ENCODE measurements at places on chromosomes 13 and 19.

DNA sequence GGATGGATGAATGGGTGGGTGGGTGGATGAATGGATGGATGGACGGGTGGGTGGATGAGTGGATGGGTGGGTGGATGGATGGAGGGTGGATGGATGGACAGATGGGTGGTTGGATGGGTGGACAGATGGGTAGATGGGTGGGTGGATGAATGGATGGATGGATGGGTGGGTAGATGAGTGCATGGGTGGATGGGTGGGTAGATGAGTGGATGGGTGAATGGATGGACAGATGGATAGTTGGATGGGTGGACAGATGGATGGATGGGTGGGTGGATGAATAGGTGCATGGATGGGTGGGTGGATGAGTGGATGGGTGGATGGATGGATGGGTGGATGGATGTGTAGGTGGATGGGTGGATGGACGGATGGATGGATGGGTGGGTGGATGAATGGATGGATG, 17.8 kb downstream of the SHC2 start:
- no peak for DNase-seq

GRCh38 chr13:94607056-94607455, 5.4 kb downstream of the GPR180 start:
- no peak for DNase-seq

- DNase-seq, result no peak
These were observed 108.0 kb downstream of the URI1 start for GRCh38 chr19:30049846-30050667.

- DNase-seq, result no peak
These were observed 3.0 kb downstream of the DHX34 start for GRCh38 chr19:47352095-47352494.

DNA sequence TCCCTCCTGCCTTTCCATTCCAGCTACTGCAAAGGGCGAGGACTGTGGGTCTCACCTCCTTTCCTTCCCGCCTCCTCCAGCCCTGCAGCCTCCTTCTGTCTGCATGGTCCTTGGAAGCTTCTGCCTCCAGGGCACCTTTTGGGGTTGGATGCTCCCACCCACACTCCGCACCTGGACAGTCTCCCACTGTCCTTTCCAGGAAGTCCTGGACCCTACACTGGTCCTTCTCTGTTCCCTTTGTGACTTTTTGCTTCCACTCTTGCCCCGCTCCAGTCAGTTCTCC, 130.8 kb downstream of the USP12 start:
- DNase-seq, result no peak

- no peak for DNase-seq
These were observed 80.9 kb downstream of the FLT1 start for GRCh38 chr13:28413999-28414398.

DNA sequence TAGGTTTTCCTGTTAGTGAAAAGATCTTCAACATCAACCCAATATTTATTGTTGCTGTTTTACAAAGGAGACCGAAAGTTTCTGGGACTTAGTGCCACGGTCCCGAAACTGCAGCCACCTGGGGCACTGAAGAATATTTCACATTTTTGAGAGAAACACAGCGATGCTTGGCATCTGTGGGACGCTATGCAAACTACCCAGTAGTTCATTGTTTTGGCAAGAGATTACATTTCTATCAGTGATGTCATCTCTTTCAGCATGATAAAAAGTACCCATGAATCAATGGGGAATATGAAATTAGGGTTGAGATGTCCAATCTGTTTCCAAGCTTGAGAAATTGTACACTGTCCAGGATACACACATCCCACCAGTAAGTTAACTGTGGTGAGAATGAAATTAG, 43.9 kb downstream of the TGDS start:
- DNase-seq, result no peak

DNA sequence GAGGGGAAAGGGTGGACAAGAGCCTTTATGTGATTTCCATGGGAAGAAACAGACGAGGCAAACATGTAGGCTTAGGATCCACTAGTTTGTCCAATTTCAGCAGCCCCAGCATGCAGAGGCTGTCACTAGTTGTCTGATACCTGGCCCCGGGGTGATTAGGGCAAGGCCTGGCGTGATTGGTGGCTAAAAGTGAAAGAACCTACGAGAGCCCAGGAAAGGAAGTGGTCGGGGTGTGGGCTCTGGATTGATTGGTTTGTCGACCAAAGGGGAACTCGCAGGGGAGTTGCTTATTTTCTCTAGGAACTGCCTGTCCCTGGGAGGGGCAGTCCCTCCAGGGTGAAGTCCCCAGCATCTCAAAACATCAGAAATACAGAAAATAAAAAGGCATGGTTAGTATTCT, 64.2 kb upstream of the UQCRFS1 start:
- peak; percentile 29 for DNase-seq

GRCh38 chr19:58203814-58204475, 21.1 kb downstream of the ZNF274 start:
- DNase-seq, result no peak

- DNase-seq, result no peak
These were observed 7.4 kb upstream of the ZNF541 start for GRCh38 chr19:47580397-47580796.

GRCh38 chr19:33311326-33311682, 9.0 kb upstream of the CEBPA start:
- DNase-seq, result no peak

- DNase-seq, result no peak
These were observed 122.6 kb upstream of the FNDC3A start for GRCh38 chr13:48852911-48853727.

DNA sequence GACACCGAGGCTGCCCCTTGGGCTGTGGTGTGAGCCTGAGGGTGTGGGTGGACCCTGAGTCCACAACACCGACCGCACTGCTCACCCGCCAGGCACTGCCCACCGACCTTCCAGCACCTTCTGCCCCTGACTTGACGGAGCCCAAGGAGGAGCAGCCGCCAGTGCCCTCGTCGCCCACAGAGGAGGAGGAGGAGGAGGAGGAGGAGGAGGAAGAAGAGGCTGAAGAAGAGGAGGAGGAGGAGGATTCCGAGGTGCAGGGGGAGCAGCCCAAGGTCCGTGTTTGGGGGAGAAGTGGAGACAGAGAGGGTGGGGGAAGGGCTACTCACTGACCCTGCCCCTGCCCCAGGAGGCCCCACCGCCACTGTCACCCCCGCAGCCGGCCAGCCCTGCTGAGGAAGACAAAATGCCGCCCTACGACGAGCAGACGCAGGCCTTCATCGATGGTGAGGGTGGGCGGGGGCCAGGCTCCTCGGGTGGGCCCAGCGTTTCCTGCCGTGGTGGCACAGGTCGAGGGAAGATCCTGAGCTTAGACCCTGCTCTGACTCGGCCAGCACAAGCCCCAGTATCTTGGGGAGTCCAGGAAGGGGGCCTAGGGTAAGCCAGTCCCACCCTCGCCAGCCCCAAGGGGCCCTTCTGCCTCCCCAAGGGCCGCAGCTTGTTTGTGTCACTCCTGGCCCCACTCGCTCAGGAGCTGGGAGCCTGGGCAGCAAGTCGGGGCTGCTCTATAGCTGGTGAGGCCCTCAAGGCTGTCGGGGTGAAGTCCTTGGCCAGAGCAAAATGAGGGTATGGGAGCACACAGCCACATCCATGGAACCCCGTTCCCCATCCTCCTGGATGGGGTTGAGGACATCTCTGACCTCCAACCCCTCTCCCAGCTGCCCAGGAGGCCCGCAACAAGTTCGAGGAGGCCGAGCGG, 12.2 kb downstream of the PRKCSH start:
- no peak for DNase-seq

GRCh38 chr19:19445911-19446361, 40.5 kb downstream of the GATAD2A start:
- DNase-seq, result no peak

GRCh38 chr19:38361633-38362075, 12.7 kb upstream of the PSMD8 start:
- peak; percentile 48 for DNase-seq

DNA sequence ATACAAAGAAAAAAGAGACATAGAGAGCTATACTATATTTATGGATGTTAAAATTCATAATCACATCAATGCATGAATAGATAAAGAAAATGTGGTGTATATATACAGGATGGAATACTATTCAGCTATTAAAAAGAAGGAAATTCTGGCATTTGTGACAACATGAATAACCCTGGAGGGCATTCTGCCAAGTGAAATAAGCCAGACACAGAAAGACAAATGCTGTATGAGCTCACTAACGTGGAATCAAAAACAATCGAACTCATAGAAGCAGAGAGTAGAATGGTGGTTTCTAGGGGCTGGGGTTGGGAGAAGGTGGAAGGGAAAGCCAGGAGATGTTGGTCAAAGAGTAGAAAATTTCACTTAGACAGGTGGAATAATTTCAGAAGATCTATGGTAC, 24.0 kb downstream of the UTP14C start:
- no peak for DNase-seq

DNA sequence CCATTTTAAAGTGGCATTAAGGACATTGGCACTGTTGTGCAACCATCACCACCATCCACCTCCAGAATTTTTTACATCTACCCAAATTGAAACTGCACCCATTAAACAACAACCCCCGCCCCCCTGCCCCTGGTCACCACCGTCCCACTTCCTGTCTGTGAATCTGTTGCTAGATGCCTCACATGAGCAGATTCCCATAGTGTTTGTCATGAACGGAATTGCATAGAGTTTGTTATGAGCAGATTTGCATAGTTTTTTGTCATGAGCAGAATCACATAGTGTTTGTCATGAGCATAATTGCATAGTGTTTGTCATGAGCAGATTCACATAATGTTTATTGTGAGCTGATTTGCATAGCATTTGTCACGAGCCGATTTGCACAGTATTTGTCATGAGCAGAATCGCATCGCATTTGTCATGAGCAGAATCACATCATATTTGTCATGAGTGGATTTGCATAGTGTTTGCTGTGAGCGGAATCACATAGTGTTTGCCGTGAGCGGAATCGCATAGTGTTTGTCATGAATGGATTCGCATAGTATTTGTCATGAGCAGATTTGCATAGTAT, 54.0 kb upstream of the GTF3A start:
- no peak for DNase-seq

GRCh38 chr13:48154671-48155070, 59.8 kb upstream of the MED4 start:
- no peak for DNase-seq

GRCh38 chr19:3084943-3085342, 9.2 kb upstream of the GNA11 start:
- DNase-seq, result no peak

- DNase-seq, result no peak
These were observed 5.7 kb downstream of the ZNF566 start for GRCh38 chr19:36483653-36484052.

DNA sequence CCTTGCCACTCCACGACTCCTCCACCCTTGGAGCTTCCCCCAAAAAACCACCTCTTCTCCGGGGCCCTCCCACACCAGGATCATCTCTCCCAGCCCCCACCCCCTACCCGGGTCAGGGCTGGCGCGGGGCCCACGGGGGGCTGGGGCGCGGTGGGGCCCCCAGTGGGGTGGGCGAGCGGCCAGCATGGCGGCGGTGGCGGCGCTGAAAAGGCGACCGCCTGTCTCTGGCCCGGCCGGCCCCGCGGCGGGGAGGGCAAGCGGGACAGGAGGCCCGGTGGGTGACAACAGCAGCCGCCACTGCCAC, 850 bp downstream of the DYRK1B start:
- DNase-seq, result no peak

DNA sequence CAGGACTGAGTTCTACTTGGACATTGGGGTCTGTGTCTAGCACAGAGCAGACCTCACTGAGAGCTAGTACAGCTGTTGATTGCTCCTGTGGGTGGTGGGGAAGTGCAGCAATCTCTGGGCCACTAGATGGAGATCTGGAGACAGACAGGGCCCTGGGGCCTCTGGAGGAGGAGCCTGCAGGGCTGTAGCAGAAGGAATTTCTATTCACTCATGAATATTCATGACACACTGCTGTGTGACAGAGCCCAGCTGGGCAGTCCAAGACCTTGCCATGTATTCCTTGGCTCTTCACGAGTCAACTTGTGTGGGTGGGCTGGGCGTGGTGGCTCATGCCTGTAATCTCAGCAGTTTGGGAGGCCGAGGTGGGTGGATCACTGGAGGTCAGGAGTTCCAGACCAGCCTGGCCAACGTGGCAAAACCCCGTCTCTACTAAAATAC, 37.5 kb downstream of the SUGP2 start:
- DNase-seq, result no peak

GRCh38 chr13:59461411-59461810, 702.3 kb downstream of the DIAPH3 start:
- DNase-seq, result no peak

- DNase-seq, result no peak
These were observed 7.0 kb downstream of the SBNO2 start for GRCh38 chr19:1166872-1167573.

DNA sequence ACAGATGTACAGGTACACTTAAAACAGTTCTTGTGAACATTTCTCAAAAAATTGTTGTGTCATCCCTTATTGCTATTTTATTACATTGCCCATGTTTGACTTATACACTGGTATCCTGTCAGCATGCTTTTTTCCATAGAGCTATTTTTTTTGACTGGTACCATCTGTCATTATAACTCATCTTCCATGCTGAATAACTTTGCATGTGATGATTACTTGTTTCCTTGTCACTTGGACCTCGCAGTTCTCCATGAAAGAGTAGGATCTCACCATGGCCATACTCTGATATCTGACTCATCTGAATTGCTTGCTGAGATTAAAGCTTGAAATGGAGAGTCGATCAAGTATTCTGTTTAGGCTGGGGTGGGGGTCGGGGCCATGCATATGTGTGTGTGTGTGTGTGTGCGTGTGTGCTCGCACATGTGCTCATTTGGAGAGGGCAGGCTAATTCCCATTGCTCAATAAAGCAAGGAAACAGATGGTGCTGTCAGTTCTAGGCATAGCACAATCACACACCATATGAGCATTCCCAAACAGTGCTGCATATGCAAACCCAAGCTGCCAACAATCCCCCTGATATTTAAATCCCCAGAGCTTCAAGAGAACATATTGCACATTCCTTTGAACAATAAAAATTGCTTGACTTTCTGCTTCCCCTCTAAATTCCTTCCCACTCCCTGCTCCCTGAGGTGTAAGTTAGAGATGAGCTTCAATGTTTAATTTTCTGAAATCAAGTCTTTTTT, 62.9 kb downstream of the NHLRC3 start:
- DNase-seq, result no peak

GRCh38 chr19:13983213-13983889, 22.8 kb downstream of the RFX1 start:
- DNase-seq, result peak; percentile 44

DNA sequence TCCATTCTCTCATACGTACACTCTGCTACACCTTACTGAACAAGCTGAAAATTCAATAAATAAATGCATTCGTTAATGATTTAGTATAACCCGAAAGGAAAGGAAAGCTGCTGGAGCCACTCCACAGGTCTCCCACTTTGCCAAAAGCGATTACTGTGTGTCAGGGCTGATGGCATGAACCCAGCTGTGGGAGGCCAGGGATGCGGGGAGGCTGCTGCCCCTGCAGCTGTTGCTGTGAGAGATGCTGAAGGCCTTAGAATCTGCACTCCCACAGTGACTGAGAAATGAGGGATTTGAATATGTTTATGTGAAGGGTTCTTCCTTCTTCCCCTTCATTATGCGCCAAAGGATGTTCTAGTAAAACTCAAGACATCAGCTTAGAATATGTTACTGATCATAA, 58.7 kb upstream of the NBEA start:
- no peak for DNase-seq

DNA sequence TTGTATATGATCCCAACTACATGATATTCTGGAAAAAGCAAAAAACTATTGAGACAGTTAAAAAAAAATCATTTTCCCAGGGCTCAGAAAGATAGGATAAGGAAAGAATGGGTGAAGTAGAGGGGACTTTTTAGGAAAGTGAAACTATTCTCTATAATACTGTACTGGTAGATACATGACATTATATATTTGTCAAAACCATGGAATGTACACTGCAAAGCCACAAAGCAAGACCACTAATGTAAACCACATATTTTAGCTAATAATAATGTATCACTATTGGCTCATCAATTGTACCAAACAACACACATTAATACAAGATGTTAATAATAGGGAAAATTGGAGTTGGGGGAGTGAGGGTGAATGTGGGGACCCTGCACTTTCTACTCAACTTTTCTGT, 182.6 kb downstream of the EFNB2 start:
- DNase-seq, result no peak

Data from activated CD4-positive, alpha-beta T cell treated with anti-CD3 and anti-CD28 coated beads, Interleukin-2, amount 50 U/mL, for 1 hour (primary cell).